PC-9 (cell line): ENCODE measurements at places on chromosomes 16 and 17.

- DNase-seq: peak; percentile 39
Observed at GRCh38 chr17:63741143-63741407, 524 bp downstream of the STRADA start.

DNA sequence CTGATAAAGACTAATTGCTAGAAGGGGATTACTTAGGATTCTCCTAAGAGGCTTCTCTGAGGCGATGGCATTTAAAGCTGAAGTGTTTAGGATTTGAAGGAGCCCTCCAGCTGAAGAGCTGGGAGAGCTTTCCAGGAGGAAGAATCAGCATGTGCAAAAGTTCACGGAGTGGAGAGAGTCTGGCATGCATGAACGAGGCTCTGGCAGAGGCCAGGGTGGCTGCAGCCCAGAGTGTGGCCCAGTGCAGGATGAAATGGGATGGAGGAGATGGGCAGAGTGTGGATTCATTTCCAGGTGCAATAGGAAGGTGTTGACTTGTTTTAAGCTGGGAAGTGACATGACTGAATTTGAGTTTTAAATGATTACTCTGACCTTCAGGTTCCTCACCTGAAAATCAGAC lies 249.0 kb upstream of the CCL2 start:
- DNase-seq: no peak

GRCh38 chr17:72631949-72632684 lies 460.4 kb downstream of the SLC39A11 start:
- no peak for DNase-seq

- DNase-seq: no peak
Observed at GRCh38 chr16:87274794-87275193, 42.4 kb downstream of the C16orf95 start.
